ENCODE measurements at places on chromosomes 2 and 18. TPM values are rescaled to one million over a fixed set of nuclear protein-coding genes. Genes with fewer than 3 reads are reported as not detected.
A peak's percentile ranks its signal among the peaks of the same experiment; 100 is the strongest.

The TMEM37 gene
- total RNA-seq, result not detected

GRCh38 chr2:145975406-145975805, 1455.5 kb upstream of the ZEB2 start:
- no peak for DNase-seq

GRCh38 chr2:62201307-62201706, 5.4 kb downstream of the B3GNT2 start:
- no peak for DNase-seq

The CCDC85A gene
- total RNA-seq, result 0.37 TPM

DNA sequence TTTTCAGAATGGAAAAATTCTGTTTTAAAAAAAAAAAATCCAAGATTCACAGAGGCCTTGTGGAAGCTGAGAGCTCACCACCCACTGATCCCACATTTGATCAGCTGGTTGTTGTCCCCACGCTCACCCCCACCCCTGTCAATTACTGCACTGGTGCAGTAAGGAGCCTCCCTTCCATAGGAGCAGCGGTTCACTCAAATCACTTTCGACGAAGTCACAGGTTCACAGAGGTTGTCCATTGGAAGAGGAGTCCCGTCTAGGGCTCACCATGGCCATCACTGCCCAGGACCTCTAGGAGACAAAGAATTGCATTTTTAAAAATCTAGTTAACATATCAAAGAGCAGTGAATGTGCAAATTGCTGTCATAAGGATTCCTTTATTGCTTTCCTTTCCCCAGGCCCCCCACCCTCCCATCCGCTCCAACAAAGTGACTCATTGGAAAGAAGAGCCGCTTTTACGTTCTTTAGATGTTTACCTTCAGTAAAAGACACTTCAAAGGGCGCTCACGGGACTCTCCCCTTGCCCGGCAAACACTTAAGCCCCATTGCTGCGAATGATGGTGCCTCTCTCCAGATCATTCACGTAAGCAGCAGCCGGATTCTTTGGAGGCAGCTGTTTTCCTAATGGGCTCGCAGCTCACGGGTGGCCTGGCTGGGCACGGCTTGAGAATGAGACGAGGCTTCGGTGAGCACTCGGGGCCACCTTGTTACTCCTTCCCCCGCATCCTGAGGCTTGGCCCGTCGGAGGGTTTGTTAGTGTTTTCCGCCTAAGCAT, 165.5 kb upstream of the SALL3 start:
- no peak for DNase-seq

DNA sequence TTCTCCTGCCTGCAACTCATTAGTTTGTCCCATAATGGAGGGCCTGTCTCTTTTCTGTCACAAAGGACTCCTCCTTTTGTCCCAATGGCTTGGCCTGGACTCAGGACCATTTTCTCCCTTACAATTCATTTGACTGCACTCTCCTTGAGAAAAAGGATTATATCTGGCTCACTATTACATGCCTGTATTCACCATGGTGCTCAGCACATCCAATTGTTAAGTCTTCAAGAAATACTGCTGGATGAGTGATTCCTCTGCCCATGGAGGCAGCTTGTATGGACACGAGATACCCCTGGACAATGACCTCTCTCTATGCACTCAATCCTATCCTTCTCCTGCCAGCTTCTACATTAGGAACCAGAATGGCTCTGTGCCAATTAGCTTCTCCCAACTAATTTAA, 47.0 kb downstream of the CHST9 start:
- no peak for DNase-seq

GRCh38 chr2:101827246-101827645, 129.7 kb downstream of the MAP4K4 start:
- DNase-seq, result peak; percentile 89

DNA sequence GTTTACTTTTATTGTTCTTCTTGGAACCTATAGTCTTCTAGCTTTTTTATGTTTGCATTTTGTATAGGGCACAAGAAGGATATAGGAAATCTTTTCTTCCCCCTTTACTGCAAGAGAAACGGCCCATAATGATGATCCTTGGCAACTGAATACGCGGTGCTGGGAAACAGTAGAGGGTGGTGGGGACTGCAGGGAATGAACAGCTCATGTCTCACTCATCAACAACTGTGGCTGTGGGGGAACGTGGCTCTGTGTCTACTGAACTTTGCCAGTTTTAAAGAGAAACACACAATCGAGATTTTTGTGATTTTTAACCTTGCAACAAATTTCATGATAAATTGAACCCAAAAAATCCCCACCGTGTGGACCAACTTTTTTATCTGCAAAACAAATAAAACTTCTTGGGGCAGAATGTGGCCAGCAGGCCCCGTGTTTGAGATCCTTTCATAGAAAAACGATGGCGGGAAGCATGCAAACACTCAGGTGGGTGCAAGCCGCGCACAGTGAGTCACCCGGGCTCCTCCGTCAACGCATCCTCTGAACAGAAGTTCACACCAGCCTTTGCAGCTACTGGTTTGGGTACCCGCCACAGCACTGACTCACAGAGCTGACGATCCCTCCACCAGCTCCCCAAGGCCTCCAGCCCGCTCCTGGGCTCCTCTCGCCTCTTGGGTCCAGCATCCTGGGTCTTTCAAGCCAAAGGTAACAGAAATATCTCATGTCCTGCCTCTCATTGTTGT, 149.3 kb downstream of the COL6A3 start:
- peak; percentile 72 for DNase-seq

DNA sequence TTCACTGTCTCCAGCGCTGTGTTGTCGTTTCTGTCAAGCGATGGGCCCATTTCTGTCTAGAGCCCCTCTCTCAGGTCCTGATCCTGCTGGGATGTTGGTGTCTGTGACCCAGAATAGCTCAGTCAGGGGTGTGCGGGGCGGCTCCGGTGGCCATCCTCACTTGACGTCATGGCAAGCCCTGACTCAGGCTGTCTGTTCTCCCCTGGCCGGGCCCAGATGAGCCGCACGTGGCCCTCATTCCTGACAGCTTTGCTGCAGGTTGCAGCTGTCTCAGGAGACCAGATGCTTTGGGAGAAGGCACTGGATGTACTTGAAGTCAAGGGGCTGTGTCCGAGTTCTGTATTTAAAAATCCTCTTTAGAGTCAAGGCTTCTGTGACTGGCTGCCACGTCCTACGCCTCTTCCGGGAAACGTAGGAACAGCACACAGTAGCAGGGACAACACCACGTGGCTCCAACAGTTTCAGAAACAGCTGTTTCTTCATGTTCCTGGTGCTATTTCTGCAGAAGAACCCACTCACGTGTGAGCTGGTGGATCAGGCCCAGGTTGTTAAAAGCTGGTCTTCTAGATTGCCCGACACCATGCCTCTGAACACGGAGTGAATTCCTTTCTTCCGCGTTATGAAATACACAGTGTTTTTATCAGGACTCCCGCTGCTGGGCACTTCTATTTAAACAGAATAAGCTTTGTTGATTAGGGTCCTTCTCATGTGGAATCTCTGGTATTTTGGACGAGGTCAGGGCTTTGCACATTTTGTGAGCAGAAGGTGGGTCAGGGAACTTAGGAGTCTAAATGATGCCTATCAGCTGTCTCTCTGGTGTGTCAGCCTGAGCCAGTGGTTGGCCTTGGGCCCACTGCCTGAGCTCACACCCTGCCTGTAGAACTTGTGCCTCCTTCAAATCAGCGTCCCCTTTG, 28.3 kb upstream of the NTSR2 start:
- DNase-seq, result peak; percentile 62

- peak; percentile 42 for DNase-seq
Measured at GRCh38 chr2:235238537-235238936, 255.3 kb upstream of the AGAP1 start.

The KIAA2012 gene
- total RNA-seq, result 0.03 TPM

The DNAJC10 gene
- 102 TPM for total RNA-seq

DNA sequence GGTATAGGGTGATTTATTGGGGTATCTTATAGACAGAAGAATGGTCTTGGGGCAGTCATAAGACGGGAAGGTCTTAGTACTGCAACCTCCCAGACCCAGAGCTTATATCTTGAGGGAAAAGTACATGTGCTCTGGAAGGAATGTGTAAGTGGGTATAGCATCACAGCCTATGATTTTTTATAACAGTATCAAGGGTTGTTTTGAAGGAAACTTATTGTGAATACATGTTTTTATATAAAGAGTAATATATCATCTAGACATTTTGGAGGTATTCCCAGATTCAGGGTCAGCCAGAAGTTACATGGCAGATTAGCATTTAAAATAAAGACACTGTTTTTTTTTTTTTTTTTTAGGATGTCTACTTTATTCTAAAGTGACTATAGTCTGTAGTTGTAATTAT, 47.6 kb upstream of the STON1 start:
- DNase-seq, result no peak

DNA sequence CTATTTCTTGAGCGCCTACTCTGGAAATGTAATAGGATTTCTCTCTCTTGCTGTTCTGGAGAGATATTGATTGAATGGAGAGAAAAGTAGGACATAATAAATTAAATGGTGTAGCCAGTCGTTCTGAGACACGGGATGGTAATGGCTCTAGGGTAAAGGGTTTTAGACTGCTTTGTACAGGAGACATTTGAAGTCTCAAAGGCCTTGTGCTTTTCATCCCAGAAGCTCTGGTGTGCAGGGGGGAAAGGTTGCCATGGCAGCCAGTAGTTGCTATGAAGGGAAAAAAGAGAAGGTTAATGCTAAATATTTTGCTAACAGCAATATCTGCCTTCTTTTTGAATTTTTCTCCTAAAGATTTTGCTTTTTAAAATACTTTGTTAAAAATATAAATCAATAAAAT, 359.3 kb downstream of the RIT2 start:
- DNase-seq, result no peak

The TRABD2A gene
- total RNA-seq, result 11.8 TPM

- no peak for DNase-seq
Measured at GRCh38 chr2:16628314-16628713, 37.3 kb downstream of the CYRIA start.

The NGEF gene
- 9.3 TPM for total RNA-seq
